ENCODE measurements at places on chromosomes 11 and 22. TPM values are rescaled to one million over a fixed set of nuclear protein-coding genes. Genes with fewer than 3 reads are reported as not detected.
A peak's percentile ranks its signal among the peaks of the same experiment; 100 is the strongest.

CHRM1 gene
- not detected for total RNA-seq

NAALADL1 gene
- 6.6 TPM for total RNA-seq

GGTLC2 gene
- not detected for total RNA-seq

KDM4F gene
- total RNA-seq = not detected

PIH1D2 gene
- total RNA-seq = 0.76 TPM

RASGRP2 gene
- 25.3 TPM for total RNA-seq

HPX gene
- 1.0 TPM for total RNA-seq

ISX gene
- total RNA-seq = not detected

KCNJ1 gene
- total RNA-seq = not detected

ZNF408 gene
- 9.3 TPM for total RNA-seq

LSP1 gene
- 24.9 TPM for total RNA-seq

PNPLA5 gene
- total RNA-seq = not detected

AMPD3 gene
- 4.7 TPM for total RNA-seq

CARD10 gene
- total RNA-seq = 9.2 TPM

SCGB1D2 gene
- not detected for total RNA-seq

OR52I2 gene
- total RNA-seq = not detected

ANO1 gene
- total RNA-seq = 9.8 TPM

RPS6KA4 gene
- 20.1 TPM for total RNA-seq

SLC22A8 gene
- total RNA-seq = not detected

THRSP gene
- 88.4 TPM for total RNA-seq

DNA sequence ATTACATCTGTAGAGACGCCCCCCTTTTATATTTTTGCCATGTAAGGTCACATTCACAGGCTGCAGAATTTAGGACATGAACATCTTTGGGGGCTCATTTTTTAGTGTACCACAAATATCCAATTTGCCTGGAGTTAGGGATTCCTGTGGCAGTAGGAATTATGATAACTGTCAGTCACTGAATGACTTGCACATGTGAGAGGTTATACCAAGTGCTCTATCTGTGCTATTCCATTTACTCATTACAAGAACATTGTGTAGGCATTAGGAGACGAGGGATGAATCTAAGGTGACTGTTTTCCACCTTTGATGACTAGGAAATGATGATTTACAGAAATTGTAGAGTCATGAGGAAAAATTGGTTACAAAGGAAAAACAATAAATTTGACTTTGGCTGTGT is 79.3 kb downstream of the LIF start:
- DNase-seq = no peak

GRCh38 chr11:31757260-31757835 is 53.8 kb downstream of the PAX6 start:
- no peak for DNase-seq

- DNase-seq = peak; percentile 54
Measured at GRCh38 chr22:39183991-39184585, 31.6 kb upstream of the CBX7 start.

DNA sequence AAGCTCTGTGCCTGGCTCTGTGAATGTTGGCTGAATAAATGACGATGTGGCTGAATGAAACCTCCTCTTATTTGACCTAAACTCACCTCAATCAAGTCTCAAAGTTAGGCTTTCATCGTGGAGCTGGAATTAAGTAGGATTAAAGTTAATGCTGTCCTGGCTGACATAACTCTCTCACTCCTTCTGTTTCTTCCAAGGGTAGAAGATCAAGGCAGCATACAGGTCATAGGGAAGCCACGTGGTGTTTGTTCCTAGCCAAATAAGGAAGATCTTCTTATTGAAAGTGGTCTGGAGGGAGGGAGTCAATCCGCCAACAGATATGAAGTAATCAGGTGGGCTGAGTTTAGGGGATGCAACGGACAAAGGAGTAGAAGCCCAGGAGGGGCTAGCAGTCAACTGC is 59.5 kb downstream of the TRIM29 start:
- DNase-seq = no peak

- no peak for DNase-seq
Measured at GRCh38 chr11:74970852-74971395, 17.8 kb upstream of the NEU3 start.

DNA sequence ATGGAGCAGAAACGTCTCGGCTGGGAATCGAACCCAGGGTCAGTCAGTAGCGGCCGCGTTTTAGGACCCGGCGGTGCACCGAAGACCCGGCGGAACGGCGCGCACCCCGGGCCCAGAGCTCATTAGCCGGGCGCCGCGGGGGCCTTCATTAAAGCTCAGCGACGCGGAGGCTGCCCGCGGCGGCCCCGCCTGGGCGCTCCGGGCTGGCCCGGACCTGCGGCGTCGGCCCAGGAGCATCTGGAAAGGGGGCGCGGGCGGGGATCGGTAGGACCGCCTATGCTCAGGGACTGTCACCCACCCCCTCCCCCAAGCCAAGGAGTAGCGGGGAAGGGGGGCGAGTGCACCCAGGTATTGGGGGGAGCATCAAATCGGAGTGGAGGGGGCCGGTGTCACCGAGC is 52.2 kb downstream of the CYTH4 start:
- DNase-seq = no peak

DNA sequence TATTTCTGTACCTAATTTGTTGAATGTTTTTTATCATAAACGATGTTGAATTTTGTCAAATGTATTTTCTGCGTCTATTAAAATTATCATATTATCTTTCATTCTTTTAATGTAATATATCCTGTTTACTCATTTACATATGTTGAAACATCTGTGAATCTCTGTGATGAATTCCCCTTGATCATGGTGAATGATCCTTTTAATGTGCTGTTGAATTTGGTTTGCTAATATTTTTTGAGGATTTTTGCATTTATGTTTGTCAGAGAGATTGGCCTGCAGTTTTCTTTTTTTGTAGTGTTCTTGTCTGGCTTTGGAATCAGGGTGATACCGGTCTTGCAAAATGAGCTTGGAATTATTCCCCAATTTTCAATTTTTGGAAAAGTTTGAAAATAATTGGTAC is 569.3 kb upstream of the CCDC179 start:
- no peak for DNase-seq

DNA sequence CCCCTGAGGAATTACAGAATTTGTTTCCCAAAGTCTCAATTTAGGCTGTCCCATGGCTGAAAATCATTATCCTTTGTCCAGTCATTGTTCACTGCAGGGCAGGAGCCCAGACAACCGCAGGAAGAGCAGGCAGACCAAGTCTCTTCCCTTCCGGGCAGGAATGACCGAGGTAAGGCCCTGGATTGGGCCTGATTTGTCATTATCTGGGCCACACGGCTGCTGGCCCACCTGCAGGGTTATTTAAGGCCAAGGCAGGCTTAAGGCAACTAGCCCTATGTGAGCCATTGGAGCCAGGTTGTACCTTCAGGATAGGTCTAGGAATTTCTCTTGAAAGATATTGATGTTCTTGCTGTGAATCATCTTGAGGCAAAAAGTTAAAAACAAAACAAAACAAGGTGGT is 9.7 kb upstream of the IL10RA start:
- DNase-seq = no peak

- DNase-seq = no peak
Measured at GRCh38 chr11:100810146-100810545, 123.1 kb downstream of the ARHGAP42 start.

- peak; percentile 45 for DNase-seq
Measured at GRCh38 chr11:15920856-15921629, 435.3 kb downstream of the SOX6 start.

DNA sequence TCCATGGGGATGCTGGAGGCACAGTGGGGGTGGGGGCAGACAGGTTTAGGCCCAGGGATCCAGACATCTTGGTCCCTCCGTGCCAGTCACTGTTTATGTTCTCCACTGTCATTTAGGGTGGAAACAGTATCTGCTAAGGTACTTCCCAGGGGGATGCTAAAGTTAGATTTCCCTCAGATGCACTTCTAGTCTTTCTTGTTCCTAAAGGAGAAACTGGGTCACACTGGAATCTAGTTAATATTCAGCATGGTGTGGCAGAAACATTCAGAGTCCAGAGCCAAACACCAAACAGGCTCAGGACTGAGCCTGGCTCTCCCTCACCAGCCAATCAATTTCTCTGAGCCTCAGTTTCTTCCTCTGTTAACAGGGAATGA is 83.4 kb upstream of the PLET1 start:
- no peak for DNase-seq

DNA sequence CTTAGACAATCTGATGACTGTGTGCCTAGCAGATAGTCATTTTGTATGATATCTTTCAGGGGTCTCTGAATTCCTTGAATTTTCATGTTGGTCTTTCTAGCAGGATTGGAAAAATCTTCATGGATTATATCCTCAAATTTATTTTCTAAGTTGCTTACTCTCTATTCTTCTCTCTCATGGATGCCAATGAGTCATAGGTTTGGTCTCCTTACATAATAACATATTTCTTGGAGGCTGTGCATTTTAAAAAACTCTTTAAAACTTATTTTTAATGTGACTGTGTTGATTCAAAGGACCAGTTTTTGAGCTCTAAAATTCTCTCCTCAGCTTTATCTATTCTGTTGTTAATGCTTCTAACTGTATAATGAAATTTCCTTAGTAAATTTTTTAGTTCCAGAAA is 198.7 kb downstream of the AASDHPPT start:
- no peak for DNase-seq

GRCh38 chr11:73259406-73260126 is 12.6 kb upstream of the P2RY6 start:
- DNase-seq = no peak

- no peak for DNase-seq
Measured at GRCh38 chr22:31449506-31449905, 40.1 kb downstream of the EIF4ENIF1 start.

DNA sequence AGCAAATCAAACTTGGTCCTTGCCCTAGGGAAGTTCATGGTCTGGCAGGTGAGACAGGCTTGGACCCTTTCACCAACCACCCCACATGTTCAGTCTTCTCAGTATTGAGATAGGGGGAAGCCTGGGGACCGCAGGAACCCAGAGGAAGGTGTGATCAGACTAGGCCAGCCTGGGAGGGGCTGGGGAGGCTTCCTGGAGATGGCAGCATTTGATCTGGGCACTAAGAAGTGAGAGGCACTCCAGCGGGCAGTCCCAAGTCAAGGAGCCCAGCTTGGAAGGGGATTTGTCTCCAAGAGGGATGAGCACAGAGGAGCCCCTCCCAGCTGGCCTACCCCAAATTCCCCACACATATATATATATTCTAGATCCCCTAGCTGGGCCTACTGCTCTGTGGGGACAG is 5.4 kb downstream of the LRRC32 start:
- DNase-seq = peak; percentile 15

DNA sequence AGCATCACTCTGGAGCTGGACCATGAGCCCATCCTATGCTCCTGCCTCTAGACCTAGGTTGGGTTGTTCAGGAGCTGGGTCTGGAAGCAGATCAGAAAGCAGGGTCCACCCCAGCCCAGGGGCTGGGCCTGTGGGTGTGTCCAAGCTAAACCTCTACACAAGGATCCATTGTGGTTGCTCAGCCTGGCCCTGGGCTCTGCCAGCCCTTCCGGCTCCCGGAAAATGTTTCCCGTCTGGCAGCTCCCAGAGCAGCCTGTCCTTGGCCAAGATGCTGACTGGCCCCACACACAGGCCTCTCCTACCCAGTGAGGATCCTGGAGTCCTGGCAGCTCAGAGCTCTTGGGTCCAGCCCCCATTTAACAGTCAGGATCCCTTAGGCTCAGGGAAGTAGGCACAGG is 35.3 kb upstream of the FCHSD2 start:
- peak; percentile 86 for DNase-seq

DNA sequence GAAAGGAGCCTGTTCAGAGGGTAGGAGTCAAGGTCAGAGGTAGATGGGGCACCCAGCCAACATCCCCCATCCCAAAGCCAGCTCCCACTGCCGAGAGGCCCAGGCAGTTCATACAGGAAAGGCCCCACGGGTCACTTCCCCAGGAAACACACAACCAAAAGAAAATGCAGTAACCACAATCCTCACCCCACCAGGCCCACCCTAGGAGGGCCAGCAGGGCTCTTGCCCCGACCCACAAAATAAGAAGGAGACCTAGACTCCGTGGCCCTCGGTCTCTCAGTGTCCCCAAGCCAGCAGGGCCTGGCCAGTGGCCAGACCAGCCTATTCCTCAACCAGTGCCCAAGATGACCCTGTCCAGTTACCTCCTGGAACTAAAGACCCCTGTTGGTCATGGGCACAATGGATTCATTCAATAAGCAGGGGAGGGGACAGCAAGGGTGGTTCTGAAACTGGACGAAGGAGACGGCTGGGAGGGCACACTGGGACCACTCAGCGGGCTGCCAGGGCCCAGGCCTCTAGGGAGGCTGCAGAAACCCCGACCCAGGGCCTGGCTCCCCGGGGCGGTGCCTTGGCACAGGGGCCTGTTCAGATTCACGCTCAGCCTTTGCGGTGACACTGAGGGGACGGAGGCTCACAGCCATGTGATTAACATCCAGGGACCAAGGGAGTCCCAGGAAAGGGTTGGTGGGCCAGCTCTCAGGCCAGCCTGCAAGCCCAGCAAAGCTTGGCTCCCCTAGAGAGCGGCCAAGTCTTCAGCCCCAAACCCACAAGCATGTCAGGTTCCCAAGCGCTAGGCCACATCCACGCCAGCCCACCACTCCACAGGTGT is 5.5 kb downstream of the RAB3IL1 start:
- no peak for DNase-seq

- DNase-seq = no peak
Measured at GRCh38 chr11:57214494-57214893, 22.6 kb downstream of the APLNR start.

- DNase-seq = no peak
Measured at GRCh38 chr11:120688163-120688562, 176.6 kb downstream of the GRIK4 start.
